AG08396 (cell line): ENCODE measurements at places on chromosomes 5 and 9.

- peak; percentile 33 for DNase-seq
These were observed 306.7 kb downstream of the NR2F1-AS1 start for GRCh38 chr5:93274291-93274690.

DNA sequence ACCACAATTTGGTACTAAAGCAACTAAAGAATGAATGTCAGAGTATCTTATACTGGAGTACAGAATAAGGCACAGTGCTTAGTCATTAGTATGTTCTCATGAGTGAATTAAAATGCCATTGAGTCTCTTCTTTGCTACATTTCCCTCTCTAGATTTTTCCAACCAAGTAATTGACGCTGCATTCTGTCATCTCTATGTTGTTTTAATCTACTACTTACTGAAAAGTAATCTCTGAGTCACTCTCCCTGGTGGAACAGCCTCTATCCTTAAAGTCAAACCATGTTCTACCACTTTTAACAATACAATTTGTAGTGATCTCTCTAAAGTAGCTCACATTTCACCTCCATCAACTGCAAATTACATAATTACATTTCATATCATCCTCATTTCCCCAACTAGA lies 495.1 kb downstream of the CDH18 start:
- no peak for DNase-seq

DNA sequence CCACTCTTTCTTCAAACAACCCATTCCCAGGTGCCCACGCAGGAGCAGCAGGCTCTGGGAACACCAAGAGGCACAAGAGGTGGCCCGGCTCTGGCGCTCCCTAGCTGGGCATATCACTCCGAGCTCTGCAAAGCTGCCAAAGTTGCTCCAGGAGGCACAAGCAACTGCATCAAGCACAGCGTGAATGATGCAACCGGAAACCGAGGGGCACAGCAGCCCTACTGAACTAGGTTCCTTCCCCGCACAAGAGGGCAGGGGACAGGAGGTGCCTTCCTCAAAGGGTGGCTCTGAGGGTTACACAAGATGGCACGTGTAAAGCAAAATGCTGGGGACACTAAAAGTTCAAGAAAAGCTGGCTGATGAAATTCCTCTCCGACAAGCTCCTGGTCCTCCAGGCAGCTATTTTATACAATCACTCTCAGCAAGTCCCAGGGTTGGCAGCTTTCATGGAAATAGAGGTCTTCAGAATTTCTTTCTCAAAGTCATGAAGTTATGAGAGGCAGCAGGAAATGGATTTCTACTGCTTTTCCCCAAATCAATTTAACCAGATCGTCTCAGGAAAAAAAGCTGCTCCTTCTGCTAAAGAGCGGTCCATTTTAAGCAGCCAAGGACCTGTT lies 22.9 kb downstream of the PSMB7 start:
- DNase-seq, result no peak

DNA sequence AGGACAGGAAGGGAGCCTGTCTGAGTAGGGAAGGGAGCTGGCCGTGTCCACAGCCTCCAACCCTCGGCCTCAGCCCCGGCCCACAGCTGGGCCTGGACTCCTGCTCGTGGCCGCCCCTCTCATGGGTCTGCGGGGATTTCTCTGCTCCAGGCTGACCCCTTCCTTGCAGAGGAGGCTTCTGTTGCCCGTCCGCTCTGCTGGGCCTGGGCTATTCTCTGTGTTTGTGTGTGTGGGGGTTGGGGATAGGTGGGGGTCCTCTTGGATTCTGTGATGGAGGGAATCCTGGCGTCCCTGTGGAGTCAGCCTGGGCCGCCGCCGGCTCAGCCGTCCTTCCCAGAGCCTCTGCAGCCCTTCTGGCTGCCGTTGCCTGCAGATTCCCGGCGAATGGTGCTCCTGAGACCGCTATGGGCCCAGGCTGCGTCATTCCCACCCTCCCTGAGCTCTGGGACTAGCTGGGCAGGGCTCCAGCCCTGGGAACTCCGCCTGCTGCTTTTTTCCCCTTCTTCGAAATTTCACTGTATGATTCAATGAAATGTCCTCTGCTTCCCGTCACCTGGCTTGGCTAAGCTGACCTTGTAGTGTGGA lies 64.2 kb downstream of the FGF18 start:
- DNase-seq, result peak; percentile 90

DNA sequence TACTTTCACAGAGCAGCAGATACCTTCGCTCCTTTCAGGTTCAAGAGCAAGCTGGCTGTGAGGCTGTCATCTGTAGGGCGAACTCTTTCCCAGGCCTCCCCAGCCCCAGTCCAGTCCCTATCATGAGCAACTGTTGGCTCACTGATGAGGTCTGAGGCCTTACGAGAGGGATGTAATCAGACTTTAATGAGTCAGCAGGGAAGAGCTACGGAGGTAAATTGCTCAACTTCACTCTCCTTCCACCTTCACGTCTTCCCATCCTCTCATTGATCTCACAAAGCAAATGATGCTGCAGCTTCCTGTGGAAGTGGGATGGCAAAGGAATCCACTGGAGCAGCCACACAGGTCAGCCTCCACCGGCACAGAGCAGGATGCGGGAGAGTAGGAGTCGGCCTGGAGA lies 130.7 kb upstream of the TBCA start:
- peak; percentile 9 for DNase-seq
